ENCODE measurements at places on chromosomes 6 and 20.

DNA sequence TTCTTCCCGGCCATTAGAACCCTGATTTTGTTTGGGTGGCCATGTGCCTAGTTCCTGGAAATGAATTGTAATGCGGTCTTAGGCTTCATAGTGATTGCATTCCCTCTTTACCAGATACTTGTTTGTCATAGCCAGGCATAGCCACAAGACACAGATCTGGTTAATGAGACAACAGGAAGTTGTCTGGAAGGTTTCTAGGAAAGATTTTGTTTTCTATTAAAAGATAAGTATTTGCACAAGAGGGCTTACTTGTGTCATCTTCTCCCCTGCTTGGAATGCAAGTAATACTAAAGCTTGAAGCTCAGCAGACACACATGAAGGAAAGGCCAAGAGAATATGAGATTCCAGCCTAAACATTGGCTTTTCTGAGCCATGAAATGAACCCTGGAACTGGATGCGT, 12.9 kb downstream of the FARS2 start:
- no peak for DNase-seq

DNA sequence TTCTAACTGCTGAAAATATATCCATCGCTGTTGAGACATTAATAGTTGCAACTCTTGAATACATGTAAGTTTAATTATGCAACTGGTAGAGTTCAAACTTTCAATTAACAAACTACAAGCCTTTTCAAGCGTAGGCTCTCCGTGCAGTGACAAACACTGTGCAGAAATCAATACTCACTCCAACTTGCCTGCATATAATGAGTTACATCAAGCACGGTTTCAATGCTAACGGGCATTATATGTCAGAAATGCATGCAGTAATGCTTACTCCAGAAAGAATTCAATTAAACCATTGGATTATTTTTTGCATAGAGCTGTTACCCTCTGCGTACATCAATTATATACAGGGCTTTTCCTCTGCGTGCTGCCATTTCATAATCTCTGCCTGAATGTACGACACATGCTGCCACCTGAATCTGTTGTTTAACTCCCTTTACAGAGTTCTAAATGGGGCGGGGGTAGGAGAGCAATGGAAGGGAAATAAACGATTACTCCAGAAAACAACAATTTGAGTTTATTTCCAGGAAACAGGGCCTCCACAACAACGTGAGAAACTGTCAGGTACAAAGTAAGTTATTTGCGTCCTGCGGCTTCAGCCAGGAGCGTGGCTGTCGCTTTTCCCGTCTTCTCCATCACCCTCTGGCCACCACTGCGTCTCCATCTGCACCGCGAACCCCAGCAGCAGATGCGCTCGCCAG, 1.8 kb downstream of the PTPRK start:
- no peak for DNase-seq

DNA sequence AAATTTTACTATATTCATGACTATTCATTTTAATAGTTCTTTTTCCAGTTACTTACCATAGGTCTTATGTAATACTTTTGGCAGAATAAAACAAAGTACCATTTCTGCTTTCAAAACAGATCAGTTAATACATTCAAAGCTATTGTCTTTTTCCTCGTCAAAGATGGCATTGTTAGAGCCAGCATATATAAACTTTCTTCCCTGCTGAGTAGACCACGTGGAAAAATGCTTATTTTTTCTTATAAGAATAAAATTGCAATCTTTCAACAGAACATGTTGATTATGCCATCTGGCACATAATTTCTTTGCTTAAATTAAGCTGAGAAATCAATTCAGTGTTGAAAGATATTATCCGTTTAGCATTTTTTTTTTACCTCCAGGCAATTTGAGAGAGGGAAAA, 34.9 kb upstream of the EXOC2 start:
- no peak for DNase-seq

DNA sequence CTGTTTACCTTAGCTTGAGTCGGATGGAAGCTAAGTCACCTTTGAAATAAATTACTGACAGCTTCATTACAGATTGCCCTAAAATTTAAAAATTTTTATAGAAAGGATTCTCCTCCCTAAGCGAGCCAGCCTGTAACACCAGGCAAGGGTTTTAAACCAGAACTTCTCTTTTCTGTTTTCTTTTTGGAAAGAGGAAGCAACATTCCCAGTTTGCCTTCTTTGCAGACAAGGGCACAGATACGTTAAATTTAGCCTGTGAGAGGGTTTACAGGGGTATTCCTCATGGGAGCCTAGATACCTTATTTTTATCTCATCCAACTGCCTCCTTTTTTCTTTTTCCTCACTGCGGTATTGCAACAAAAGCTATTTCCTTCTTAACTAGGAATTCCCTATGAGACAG, 45.0 kb downstream of the GNAS start:
- no peak for DNase-seq

GRCh38 chr6:149855741-149856140, 8.4 kb downstream of the LRP11 start:
- no peak for DNase-seq

- DNase-seq: no peak
These were observed 7.4 kb downstream of the STK35 start for GRCh38 chr20:2108987-2109386.

DNA sequence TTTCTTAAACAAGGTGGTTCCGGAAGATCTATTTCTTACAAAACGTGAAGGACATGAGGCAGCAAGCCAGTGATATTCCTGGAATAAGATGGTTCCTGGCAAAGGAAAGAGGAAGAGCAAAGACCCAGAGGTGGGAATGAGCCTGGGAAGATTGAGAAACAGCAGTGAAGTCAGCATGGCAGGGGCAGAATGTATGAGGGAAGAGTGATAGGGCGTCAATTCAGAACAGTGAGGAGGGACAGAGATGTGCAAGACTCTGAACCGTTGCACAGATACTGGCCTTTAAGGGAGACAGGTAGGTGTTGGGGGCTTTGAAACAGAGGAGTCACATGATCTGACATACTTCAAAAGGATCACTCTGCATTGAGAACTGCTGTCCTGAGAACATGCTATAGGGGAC, 338.3 kb downstream of the CBLN4 start:
- no peak for DNase-seq

GRCh38 chr20:22604815-22605214, 20.4 kb upstream of the FOXA2 start:
- DNase-seq: no peak

- DNase-seq: no peak
These were observed 779.3 kb upstream of the CITED2 start for GRCh38 chr6:140153703-140154102.

DNA sequence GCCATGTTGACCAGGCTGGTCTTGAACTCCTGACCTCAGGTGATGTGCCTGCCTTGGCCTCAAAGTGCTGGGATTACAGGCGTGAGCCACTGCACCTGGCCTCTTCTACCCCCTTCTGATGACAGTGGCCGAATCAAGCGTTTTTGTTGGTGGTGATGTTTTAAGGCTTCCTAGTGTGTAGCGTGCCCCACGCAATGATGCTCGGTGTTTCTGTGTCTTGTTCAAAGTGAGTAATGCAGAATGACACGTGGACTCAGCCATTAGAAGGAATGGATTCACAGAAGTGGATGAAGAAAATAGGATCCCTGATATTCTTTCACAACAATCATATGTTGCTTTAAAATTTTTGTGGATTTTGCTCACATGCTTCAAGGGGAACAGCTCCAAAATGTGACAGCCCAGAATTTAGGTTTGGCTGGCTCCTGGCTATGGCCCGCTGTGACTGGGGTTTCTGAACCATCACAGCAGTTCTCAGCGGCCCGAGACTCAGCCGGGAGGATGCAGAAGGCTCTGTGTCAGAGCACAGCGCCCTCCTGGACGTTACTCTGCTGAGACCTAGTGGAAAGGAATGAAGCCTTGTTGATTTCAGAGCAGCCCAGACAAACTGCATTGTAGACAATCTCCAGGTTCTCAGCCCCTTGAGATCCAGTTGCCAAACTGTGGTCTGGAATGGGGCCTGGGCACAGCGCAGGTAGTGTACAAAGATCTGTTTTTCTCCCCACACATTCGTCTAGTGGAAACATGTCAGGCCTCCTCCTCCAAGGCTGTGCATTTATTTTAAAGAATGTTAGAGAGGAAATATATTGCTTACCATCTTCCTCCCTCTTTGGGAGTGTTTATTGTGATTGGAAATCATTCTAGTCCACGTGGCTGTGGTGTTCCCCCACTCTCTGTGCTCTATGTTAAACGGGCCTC, 57.6 kb upstream of the TIAM2 start:
- no peak for DNase-seq

GRCh38 chr20:1712634-1713624, 55.4 kb upstream of the SIRPG start:
- DNase-seq: no peak

- no peak for DNase-seq
These were observed 159.3 kb upstream of the ECI2 start for GRCh38 chr6:4294636-4295035.

DNA sequence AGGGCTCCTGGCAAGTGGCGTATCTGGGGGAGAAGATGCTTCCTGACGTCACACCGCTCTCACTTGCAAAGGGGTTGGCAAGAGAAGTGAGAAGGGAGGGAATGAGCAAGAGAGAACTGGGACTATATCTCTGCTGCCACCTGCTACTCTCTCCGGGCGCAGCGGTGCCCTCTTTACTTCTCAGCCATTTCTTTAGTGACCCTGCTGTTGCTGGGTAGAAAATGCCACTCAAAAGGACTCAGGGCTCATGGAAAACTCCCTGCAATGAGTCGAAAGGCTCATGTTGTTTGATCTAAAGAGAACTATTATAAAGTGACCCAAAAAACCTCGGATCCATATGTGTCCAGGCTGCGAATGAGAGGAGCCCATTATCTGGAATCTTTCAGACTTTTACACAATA, 401.8 kb downstream of the SAMD5 start:
- DNase-seq: no peak

GRCh38 chr6:116492331-116493067, 18.9 kb upstream of the CALHM5 start:
- no peak for DNase-seq

DNA sequence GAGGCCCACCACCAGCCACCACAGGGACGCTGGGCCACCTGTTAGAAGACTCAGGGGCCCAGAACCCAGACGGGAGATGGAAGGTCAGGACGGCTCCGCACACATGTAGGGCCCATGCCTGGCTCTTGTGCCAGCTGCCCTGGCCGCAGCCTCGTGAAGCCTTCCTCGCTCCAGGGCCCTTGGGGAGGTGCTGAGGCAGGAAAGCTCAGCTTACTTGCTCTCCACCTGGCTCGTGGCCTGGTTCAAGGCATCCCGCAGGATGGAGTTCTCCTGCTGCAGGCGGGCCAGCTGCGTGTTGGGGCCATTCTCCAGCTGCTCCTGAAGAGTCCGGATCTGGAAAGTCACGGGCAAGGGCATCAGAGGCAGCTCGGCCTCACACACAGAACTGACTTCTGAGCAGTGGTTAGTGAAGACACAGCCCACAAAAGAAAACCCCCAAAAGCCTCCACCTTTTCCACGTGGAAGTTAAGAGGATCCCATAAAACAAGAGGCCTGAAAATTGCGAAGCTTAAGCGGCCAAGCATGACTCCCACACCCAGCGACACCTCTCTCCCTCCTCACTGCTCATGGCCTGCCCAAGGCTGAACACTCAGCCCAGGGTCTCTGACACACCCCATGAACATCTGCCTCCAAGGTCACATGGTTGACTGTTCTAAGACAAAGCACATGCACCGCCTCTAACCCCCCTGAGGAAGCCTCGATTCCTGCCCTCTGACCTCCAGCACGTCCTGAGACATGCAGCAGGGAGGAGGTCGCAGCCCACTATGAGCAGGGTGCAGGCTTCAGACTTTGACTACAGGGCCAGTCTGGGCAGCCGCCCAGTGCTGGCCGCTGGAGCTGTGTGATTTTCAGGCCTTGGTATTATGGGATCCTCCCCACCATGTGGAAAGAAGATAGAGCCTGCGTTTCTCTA, 46.5 kb downstream of the RRBP1 start:
- DNase-seq: no peak

DNA sequence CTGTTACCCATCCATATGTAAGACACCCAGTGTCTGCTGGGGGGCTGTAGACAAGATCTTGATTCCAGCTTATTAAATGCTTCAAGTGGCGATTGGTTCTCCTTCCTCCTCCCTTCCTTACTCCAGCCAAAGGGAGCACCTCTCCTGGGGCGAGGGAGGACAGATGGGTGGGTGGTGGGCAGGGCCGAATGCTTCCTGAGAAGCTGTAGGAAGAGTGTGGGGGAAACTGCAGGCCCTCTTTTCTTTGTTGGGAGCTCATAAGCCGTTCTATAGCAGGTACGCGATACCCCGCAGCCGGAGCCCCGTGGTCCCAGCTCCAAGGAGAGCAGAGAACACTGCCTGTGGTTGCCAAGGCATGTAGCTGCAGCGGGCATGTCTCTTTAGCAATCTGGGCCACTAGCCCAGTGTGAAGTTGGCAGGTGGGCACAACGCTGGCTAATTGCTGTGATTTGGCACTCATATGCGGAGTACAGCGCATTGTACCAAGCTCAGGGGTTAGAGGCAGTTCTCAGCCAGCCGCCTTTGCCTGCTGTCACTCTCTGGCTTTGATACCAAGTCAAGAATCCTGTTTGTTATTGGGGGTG, 14.7 kb upstream of the KCNG1 start:
- no peak for DNase-seq

DNA sequence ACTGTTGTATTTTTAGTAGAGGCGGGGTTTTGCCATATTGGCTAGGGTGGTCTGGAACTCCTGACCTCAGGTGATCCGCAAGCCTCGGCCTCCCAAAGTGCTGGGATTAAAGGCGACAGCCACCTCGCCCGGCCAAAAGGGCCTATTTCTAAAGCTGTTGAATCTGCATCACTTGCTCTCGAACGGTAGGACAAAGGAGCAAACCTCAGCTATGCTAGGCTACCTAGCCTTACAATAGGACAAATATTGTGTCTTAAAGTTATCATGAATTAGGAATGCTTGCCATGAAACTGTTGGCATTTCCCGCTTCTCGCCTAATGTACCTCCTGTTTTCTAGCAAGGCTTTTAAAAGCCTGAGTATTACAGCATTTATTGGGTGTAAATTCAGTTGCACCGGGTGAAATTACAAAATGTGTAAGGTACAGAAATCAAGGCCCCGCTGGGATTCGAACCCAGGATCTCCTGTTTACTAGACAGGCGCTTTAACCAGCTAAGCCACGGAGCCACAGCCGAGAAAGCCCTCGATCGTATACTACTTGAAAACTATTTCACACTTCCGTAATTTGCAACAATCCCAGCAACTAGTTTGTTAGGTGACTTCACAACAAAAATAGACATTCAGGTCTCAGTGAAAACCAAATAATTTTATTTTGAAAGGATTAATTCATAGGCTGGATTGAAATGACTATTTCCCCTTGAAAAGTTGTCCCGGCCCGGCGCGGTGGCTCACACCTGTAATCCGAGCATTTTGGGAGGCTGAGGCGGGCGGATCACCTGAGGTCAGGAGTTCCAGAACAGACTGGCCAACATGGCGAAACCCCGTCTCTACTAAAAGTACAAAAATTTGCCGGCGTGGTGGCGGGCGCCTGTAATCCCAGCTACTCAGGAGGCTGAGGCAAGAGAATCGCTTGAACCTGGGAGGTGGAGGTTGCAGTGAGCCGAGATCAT, 211.6 kb upstream of the ZNF184 start:
- no peak for DNase-seq

DNA sequence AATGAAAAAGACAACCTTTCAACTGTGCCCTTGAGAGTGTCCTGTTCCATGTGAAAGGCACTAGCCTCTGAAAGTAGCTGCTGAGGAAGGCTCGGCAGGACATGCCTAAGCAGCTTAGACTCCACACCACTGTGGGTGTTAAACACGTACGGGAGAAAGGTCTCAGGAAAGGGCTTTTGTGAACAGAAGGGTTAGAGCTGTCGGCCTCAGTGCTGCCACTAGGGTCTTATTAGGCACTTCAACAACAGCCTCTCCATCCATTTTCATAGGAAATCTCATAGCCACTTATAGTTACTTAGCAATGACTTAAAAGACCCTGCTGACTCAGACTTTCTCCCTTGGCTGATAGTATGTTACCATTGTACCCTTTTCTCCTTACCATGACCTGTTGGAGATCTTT, 662.8 kb downstream of the TBC1D32 start:
- DNase-seq: no peak
